ENCODE measurements at places on chromosomes 5 and 9.

DNA sequence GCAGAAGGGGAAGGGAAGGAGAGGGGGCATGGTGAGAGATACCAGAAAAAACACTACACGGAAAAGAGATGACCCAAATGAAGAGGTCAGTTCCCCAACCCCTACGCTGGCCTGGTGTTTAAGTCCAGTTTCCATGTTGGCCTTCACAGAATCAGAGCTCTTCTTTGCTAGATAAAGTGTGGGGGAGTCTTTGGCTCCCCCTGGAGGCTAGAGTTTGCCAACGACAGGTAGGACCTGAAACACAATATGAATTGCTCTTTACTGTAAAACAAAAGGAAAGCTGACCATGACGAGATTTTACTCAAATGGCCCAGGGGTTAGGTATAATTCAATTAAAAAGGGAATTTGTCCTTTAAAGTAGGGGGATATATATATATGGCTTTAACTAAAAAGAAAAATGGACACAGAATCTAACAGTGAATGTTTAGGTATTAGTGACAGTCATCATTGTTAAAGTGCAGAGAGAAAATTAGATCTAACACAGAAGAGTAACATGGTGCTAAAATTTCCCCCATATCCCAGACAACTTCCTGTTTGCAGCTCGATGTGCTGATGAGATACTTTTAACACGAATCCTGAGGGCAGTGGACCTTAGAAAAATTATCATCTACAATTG, 92.0 kb downstream of the SV2C start:
- peak; percentile 37 for DNase-seq

- DNase-seq, result no peak
These were observed 186.1 kb upstream of the PRLR start for GRCh38 chr5:35416217-35416988.

DNA sequence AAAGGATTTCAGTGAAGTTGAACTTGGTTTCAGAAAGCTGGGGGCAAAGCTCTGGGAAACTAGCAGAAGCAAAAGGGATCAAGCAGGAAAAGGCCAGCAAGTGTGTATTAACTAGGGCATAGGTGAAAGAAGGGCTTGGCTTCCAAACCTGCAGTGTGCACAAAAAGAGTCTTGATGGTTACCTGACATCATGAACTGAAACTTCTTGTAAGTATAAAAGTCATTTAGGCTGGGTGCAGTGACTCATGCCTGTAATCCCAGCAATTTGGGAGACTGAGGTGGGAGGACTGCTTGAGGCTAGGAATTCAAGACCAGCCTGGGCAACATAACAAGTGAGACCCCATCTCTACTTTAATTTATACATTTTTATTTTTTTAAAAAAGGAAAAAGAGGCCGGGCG, 216.4 kb downstream of the EPB41L4A start:
- DNase-seq, result no peak

DNA sequence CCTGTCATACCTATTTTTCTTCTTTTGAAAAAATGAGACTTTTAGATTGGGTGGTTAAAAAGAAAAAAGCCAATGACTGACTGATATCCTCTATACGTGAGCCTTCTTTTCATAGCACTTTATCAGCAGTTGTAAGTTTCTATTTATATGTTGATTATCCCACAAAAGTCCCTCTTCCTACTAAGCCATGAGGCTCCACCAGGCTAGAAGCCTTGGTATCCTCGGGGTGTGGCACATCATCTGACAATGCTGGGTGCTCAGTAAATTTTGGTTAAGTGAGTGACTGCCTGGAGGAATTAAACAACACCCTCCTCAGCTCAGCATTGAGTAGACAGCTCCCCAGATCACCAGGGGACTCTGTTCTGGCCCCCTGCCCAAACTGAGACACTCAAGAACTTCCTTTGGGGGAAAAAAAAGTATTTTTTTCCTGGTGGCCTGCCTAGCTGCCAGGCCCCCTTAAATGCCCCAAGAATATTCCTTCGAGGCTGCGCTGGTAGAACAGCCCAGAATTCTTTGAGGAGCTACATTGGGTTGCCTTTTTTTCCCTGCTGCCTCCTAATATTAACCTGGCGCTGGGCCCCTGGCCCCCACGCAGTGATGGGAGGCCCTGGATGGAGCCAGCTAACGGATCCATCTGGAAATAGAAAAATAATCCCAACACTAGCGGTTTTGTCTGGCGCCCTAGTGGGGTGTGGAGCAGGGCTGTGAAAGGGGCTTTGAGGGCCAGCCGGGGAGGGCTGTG, 23.4 kb upstream of the COL27A1 start:
- no peak for DNase-seq

GRCh38 chr9:73039271-73040263, 86.7 kb upstream of the ALDH1A1 start:
- no peak for DNase-seq

DNA sequence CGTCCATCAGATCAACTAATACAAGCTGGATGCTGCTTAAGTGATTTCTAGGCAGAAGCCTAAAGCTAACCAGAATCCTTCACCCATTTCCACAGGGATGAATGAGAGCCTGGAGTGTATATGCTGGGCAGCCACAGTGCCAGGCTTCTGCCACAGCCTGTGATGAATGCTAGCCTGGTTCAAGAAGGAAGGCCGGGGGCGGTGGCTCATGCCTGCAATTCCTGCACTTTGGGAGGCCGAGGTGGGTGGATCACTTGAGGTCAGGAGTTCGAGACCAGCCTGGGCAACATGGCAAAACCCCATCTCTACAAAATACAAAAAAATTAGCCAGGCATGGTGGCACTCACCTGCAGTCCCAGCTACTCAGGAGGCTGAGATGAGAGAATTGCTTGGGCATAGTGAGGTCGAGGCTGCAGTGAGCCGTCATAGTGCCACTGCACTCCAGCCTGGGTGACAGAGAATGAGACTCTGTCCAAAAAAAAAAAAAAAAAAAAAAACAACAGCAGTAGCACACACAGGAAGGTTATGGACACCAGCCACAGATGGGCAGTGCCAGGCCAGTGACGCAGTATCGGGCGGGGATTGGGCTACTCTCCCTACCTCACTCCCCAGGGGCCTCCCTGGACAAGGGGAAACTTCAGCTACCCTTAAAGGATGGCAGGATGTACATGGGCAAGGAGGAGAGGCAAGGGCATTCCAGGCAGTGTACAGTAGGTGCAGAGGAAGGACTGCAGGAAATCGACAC, 23.1 kb upstream of the HMCN2 start:
- DNase-seq, result no peak

DNA sequence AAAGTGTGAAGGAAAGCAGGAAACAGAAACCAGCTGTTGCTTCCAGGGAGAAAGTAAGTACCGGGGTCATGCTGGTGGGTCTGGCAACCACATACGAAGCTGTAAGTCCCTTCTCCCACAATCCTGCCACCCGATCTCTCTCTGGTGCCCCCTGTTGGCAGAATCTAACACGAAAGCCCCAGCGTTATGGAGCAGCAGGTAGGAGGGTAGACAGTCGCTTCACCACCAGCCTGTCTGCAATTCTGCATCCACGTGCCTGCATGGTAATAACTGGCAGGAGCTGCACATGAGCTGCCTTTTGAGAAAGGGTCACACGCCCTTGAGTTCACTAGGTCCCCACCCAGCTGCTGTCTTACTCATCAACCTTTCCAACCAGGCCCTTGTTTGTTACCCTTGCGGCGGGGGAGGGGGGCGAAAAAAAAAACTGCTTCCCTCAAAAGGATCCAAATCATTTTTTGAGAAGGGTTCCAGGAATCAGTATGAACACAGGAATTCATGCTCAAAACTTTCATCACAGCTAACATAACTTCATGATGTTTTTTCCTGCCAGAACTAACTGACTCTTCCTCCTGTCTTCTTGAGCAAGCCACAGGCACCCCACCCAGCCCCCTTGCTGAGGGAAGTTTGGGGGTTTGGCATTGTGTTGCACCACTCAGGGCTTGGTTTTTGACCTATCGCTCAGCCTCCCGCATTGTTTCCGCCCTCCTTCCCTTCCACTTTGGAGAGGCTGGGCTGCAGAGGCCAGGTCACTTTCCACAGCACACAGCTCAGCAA, 19.6 kb upstream of the TMEM252 start:
- peak; percentile 64 for DNase-seq

DNA sequence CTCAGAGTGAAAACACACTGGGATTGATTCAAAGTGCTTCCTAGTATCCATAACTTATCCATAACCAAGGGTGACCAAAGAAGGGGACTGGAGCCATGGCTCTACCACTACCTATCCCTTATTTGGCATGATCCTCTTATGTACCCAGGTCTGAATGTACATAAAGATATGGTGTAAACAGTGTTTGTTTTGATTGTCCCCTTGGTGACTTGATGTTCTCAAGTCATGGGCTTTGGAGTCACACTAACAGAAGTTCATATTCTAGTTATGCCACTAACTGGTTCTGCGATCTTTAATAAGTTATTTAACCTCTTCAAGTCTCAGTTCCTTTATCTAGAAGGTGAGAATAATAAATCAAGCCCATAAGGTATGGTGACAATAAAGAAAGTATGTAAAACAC, 283.4 kb upstream of the PTGER4 start:
- no peak for DNase-seq

DNA sequence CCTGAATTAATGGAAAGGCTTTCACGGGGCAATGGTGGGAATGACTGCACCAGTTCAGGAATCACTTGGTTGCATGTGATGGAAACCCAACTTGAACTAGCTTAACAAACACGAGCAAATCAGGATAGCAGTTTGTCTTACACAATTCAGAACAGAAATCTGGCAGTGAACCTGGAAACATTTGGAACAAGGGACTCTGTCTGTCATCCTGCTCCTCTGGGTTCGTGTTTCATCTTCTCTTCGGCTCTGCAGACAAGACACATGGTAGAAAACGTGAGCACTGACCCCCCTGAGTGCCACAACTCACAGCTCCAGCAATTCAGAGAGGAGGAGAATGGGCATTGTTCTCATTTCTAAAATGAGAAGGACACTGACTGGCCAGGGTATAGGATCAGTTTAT, 218.1 kb upstream of the NREP start:
- no peak for DNase-seq

DNA sequence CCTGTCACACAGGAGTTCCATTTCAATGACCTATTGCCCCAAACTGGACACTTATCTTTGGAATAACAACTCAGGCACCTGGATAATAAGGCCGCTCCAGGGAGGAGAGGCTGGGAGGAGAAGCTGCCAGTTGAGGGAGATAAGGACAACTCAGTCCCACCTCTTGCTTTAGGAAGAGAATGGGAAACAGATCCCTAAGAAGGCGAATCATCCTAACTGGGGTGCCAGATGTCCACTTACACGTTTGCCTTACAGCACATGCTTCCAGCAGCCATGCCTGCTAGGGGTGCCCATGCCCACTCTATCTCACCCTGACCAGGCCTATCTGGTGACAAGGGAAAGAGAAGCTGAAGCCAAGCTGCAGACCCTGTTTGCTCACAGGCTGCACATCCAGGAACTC, 6.5 kb downstream of the HK3 start:
- DNase-seq, result no peak

- no peak for DNase-seq
These were observed 579 bp downstream of the SLC12A7 start for GRCh38 chr5:1111241-1111726.

DNA sequence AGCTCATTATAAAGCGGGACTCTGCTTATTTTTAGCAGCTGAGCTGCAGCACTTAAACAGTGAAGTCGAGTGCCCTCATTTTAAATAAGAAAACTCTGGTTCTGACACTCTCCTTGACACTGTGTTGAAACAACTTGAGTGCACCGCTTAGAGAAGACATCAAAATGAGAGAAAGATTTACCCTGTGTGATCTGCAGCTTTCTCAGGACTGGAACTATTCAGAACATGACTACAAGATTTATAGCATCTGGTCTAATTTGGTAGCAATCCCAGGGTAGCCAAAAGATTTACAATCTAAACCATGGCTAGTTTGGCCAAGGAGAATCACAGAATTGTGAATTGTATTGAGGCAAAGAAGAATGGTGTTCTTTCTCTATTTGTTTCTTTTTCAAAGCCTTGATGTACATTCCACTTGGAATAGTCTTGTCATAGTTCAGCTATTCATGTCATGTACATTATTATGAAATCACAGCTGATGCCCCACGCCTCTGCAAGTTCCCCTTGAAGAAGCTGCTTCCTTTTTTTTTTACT, 38.7 kb downstream of the PLEKHG4B start:
- DNase-seq, result no peak

GRCh38 chr5:8895599-8895998, 650.3 kb downstream of the SEMA5A start:
- no peak for DNase-seq

- no peak for DNase-seq
These were observed 2.5 kb downstream of the DOK3 start for GRCh38 chr5:177507165-177507564.

DNA sequence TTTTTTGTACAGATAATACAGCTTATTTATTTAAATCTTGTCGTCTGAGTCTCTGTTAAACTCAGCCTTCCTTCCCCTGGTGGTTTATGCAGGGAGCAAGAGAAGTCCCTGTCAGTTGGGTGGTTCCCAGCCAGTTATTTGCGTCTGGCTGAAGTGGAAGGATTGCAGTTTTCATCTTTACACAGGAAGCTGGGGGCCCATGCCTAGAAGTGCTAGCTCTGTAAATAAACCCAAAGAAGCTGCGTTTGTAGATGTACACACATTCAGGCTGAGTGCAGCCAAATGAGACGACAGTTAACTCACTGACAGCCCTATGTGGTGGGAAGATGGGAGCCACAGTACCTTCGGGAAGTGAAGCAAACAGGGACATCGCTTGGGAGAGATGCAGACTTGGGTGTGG, 122.1 kb downstream of the SAXO1 start:
- no peak for DNase-seq

DNA sequence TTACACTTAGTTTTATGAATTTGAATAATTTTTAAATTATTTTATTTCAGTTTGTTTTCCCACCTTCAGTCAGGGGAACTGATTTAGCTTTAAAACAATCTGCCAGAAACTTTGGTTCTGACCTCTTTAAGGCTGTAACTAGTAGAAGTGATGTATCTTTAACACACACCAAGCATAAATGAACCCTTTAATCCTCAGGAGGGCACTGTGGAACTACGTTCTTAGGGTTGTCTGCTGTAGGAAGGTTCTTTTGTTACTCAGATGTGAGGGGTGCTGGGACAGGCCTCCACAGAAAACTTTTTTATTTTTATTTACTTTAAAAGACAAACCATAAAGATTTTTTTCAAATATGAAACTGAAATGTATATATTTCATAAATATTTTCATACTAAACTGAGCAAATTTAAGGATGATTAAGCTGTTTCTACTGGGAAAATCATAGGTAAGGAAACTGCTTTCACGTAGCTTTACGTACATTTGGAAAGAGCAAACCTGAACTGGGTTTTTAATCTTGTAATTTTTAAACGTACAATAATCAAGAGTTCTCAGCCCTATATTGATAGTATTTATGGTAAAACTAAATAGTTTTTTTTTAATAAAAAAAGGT, 5.3 kb downstream of the KLF4 start:
- DNase-seq, result no peak
